CD4-positive, alpha-beta T cell treated with Interleukin-17A for 4 hours (primary cell): ENCODE measurements at places on chromosomes 16 and 17.

GRCh38 chr17:55330344-55330933 is 65.7 kb downstream of the HLF start:
- no peak for DNase-seq

DNA sequence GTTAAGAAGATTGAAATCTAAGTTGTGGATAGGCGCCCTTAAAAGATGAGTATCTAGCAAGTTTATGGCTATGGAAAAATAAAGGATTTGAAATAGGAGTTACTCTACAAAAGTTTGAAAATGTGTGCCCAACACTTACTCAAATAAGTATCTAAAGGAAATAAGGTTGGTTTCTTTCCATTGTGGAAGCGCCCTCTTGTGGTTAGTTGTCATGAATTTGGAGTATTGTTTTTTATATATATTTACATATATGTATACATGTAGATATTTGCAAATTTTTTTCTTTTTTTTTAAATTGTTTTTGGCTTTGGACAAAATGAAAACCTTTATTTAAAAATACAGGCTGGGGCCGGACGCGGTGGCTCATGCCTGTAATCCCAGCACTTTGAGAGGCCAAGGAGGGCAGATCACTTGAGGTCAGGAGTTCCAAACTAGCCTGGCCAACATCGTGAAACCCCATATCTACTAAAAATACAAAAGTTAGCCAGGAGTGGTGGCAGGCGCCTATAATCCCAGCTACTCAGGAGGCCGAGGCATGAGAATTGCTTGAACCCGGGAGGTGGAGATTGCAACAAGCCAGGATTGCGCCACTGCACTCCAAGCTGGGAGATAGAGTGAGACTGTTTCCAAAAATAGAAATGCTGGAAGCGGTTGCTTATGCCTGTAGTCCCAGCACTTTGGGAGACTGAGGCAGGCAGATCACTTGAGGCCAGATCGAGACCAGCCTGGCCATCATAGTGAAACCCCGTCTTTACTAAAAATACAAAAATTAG is 24.0 kb upstream of the VPS4A start:
- peak; percentile 60 for DNase-seq

DNA sequence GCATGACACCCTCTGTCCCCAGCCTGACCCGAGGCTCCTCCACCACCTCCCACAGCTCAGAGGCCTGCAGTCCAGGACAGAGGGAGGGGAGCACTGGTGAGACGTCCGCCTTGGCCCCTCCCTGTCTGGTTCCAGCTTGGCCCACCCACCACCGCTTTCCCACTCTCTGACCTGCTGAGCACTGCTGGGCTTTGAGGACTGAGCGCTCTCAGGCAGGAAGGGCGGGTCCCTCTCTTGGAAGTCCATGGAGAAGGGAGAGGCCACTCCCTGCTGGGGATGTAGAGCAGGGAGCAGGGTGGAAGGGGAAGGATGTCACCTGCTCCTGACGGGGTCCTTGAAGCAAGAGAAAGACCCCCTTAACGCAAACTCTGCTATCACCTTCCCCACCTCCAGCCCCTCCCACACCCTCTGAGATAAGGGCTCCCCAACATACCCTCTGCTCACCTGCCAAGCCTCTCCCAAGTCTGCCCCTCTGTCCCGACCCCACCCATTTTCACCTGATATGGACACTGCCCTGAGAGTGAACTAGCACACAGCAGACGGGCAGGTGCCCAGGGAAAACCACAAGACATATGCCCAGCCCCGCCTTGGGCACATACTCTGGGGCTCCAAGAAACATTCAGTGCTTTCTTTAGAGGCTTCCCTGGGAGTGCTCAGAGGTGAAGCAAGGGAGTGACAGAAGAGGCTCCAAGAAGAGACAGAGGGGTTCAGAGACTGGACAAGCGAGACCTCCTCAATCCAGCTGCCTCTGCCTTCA is 1.4 kb downstream of the OSBPL7 start:
- DNase-seq, result no peak

DNA sequence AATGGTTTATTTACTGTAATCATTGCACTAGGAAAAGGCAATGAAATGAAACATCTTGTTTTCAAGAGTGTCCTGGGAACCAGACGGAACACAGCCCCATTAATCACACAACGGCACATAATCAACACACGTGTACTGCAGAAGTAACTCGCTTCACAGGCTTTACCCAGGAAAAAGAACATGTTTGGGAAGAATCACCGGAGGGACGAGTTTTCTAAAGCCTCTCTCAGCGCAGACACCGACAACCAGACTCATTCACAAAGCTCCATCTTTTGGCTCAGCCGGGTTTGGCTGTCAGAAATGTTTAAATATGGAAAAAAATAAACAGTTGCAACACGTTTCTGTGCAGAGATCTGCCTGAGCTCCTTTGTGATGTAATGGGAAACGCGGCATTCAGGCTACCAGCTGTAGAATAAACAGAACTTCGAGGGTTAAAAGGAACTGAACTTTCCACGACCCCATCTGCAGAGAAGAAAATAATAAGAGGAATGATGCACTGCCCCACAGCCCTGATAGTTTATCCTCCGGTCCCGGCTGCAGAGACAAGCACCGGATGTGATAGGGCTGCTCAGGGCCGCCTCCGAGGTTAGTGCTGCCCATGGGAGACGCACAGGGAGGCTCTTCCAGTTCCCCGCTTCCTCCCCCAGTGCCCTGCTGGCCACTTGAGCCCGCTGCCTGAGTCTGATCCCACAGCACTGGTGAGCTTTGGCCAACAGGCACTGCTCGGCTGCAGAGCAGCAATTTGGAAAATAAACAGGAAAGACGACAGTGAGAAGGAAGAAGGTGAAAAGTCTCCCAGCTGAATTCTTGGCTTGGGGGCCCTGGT is 119.8 kb downstream of the HIC1 start:
- no peak for DNase-seq

- no peak for DNase-seq
Measured at GRCh38 chr16:79229361-79229760, 371.2 kb downstream of the MAF start.

DNA sequence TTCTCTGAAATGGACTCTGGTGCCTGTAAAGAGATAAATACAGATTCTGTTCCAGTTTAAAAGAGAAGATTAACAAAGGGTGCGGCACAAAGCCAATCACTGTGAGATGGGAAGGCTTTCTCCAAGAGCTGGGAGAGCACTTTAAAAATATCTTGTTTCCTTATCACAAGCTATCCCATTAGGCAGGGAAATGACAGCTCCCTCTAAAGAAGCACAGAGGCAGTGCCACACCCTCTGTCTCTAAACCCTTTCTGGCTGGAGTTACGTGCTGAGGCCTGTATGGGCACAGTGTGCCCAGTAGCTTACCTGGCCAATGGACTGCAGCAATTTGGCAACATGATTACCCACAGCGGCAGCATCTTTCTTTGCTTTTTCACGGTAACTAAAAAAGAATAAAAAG is 9.0 kb upstream of the TERB1 start:
- no peak for DNase-seq

DNA sequence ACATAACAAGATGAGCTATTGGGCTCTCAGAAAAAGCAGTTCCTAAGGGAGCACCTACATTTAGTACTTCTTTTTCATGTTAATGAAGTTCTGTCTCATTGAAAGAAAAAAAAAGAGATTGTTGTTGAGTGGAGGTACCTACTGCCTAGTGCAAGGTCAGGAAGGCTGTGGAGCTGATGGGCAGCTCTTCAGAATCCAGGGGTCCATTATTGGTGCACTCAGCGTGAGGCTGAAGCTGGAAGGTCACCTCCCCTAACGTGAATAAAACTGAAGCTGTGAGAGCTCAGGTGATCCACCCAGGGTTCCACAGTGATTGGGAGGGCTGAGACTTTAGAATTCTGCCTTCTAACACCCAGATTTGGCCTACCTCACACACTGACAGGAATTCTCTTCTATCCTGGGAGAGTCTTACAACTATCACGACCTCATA is 153.9 kb upstream of the TBX2 start:
- no peak for DNase-seq

- no peak for DNase-seq
Measured at GRCh38 chr17:39810939-39811728, 53.0 kb downstream of the IKZF3 start.

GRCh38 chr16:61969077-61969382 is 67.2 kb downstream of the CDH8 start:
- DNase-seq, result no peak

- no peak for DNase-seq
Measured at GRCh38 chr16:84609563-84610177, 8.2 kb downstream of the COTL1 start.

- DNase-seq, result no peak
Measured at GRCh38 chr17:64503821-64504768, 2.0 kb downstream of the DDX5 start.

DNA sequence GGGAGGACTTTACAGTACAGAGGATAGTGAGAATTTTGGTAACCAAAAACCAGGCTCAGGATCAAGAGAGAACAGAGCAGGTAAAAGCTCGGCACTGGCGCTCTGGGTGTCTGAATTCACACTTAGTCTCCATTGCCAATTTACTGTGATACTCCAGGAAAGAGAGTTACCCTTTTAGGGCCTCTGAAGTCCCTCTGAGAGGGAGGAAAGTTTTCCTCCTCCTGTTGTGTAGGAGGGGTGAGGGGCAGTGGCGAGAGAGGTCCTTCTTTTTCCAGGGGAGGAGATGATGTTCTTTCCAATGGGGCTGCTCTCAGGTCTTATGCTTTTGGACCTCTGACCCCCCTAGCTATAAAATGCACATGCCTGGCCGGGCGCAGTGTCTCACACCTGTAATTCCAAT is 5.4 kb upstream of the TNS4 start:
- no peak for DNase-seq

GRCh38 chr17:67615011-67615561 is 102.7 kb upstream of the NOL11 start:
- DNase-seq, result no peak
